ENCODE measurements at places on chromosomes 7 and 10. TPM values are rescaled to one million over a fixed set of nuclear protein-coding genes. Genes with fewer than 3 reads are reported as not detected.

NDUFB2 gene
- polyA plus RNA-seq, result 379 TPM

NPM3 gene
- 71.6 TPM for polyA plus RNA-seq

UNCX gene
- polyA plus RNA-seq, result not detected

ALOX5 gene
- not detected for polyA plus RNA-seq

DNAJC12 gene
- polyA plus RNA-seq, result 0.45 TPM

FAM237B gene
- not detected for polyA plus RNA-seq

ATP6V1F gene
- polyA plus RNA-seq, result 429 TPM

FZD8 gene
- polyA plus RNA-seq, result 2.0 TPM

DNA sequence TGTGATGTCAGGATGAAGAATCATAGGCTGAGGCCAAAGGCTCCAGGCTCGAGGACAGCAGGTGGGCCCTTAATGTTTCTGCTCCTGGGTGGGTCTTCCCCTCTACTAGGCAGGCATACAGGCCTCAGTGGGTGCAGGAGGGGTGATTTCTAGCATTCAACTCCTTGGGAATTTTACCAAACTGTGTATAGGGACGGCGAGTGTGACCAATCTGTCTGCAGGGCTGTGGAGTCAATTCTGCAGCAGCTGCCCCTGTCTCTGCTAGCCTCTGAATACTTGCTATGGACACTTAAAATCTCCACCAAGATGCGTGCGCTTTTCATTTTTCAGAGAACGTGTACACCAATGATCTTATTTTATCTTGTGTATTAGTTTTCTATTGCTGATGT is 115.5 kb downstream of the WDR11 start:
- DNase-seq, result no peak

- no peak for DNase-seq
These were observed 8.4 kb upstream of the SEPTIN7 start for GRCh38 chr7:35792472-35792871.

DNA sequence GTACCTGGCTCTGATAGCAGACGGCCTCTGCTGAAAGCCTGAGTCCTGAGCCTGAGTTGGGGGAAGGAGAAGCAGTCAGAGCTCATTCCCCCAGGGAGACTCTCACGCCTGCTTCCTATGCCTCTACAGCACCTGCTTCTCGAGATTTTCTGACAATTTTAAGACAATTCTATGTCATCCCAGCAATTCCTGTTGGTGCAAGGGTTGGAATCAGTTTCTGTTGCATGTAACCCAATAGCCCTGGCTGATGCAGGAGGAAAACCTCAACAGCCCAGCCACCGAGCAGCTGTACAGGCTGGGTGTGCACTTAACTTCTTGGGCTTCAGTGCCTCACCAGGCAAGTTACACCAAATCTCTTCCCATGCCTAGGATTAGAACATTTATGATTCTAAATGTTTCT is 134.7 kb downstream of the GLI3 start:
- no peak for DNase-seq

- DNase-seq, result no peak
These were observed 34.4 kb downstream of the POLR1F start for GRCh38 chr7:19674266-19674960.

GRCh38 chr7:12926206-12926605 is 238.8 kb downstream of the ARL4A start:
- DNase-seq, result no peak

- no peak for DNase-seq
These were observed 8.9 kb downstream of the PRR15 start for GRCh38 chr7:29572558-29572957.

GRCh38 chr10:63547628-63548360 is 26.6 kb downstream of the REEP3 start:
- no peak for DNase-seq

DNA sequence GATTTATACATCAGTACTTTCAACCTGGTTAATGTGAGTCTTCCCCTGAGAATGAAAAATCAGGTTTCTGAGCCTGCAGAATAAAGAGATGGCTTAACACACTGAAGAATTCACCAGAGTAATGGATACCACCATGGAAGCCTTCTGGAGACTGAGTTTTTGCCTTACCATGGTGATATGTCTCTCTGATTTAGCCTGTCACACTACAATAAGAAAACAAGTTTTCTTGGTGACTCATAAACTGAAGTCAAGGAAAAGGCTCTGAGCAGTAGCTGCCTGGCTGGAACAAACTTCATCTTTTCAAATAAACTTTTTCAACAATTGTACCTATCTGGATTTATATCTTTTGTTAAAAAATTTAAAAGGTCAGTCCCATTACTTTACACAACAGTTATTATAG is 229.0 kb downstream of the PRPF18 start:
- DNase-seq, result no peak

- DNase-seq, result no peak
These were observed 35.6 kb downstream of the MKX start for GRCh38 chr10:27710014-27710413.

- DNase-seq, result no peak
These were observed 128.2 kb downstream of the AKR1D1 start for GRCh38 chr7:138204285-138204981.

DNA sequence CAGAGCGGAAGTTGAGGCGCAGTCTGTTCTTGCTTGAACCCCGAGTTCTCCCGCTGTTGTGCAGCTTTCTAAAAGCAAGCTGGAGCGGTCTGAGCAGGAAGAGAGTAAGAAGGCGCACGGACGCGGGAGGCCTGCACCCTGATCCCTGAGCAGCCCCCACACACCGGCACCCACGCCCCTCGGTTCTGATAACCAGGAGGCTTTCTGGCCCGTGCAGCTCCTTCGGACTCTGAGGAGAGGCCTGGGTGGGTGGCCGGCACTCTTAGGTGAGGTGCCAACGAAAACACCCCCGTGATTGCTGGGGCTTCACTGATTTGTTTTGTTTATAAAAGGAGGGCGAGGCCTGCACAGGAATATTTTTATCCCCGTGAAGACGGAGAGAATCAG is 28.9 kb downstream of the AMZ1 start:
- DNase-seq, result no peak

DNA sequence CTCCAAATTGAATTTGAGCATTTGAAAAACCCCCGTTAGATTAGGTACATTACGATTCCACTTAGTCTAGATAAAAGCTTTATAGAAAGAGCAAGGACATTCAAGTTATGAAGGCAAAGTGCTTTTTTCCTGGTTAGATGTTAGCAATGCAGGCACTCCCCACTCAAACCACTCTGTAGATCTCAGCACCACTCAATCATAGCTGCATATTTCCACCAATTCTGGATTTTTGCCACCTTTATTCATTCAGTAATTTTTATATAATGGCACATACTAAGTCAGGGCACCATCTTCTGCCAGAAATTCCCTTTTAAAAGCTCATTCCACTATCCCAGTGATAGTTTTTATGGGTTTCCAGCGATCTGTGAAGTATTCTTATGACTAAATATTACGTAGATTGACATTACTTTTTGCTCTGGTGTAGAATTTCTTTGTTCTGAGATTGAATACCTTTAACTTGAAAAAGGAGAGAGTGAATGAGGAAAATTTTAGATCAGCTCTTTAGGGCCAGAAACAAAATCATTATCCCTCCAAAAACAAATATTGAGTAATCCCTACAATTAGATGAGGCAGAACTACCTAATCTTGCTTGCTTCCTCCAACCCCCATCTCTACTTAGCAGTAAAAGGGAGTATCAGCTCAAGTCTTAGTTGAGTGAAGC is 51.6 kb downstream of the RNLS start:
- DNase-seq, result no peak

DNA sequence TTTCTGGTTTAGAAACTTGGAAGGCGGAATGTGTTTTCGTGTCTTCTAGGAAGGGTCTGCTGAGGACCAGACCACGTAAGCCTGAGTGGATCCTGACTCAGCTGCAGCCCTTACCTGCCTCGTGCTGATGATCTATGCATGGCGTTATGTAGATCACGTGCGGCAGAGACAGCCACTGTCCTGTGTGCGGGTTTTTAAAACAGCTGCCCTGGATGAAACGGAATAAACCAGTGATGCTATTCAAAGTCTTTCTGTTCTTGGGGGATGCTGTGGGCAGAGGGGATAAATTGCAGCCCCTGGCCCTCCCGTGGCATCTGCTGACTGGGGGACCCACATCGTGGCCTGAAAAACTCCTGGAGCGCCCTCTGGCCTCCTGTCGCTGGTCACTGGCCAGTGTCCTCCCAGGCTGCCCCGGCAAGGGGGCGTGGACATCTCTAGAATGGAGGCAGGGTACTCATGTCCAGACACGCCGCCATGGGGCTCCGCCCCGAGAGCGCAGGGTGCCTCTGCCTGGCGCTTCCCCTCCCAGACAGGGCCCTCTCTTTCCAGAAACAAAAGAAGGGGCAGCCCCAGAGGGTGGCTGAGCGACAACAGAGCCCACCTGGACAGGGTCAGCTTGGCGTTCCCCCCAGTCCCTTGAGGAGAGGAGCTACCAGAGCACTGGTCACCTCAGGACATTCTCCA is 13.2 kb downstream of the ALKBH4 start:
- DNase-seq, result peak; percentile 81

- DNase-seq, result no peak
These were observed 77.5 kb upstream of the NPVF start for GRCh38 chr7:25305831-25306230.

GRCh38 chr7:50564640-50565558 is at the start of gene DDC:
Gene DDC, minus strand, starts transcription at chr7:50565405. Its CDS starts 21,320 bp downstream, at chr7:50544085.
- no peak for DNase-seq

DNA sequence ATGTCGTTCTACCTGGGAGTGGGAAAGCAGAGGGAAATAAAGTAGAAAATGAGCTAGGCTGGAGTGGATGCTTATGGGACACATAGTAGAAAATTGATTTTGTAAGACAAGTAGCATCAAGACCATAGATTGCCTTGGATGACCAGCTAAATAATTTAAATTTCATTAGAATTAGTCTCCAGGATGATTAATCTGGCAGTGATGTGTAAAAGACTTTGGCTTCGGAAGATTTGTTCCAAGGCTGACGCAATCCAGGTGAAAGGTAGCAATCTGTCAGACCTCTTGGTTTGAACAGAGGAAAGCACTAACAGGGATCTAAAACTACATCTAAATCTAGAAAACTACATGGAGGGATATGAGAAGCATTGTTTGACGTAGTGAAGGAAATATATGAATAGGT is 236.5 kb downstream of the ARL4A start:
- DNase-seq, result no peak

DNA sequence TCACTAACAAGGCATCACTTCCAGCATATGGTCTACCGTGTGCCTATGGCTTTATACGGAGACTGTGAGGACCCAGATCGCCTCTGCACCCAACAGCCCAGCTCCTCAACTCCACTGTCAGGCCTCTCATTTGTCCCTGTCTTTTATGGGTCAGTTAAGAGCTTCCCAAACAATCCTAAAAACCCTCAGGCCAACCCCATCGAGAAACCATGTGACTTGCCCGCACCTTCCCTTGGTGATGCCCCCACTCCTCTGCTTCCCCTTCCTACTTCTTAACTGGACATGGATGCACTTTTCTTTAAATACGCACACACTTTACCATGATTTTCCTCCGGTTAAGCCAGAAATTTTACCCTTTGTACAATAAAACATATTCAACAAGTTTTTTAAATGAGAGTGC is 46.8 kb downstream of the BAIAP2L1 start:
- no peak for DNase-seq

GRCh38 chr7:44104860-44105771 is 971 bp downstream of the AEBP1 start:
- no peak for DNase-seq

GRCh38 chr10:97355571-97355975 is 21.0 kb upstream of the FRAT2 start:
- no peak for DNase-seq

GRCh38 chr7:112254156-112254555 is 47.7 kb downstream of the ZNF277 start:
- no peak for DNase-seq

GRCh38 chr10:50452603-50453002 is 171.2 kb downstream of the SGMS1 start:
- DNase-seq, result no peak

DNA sequence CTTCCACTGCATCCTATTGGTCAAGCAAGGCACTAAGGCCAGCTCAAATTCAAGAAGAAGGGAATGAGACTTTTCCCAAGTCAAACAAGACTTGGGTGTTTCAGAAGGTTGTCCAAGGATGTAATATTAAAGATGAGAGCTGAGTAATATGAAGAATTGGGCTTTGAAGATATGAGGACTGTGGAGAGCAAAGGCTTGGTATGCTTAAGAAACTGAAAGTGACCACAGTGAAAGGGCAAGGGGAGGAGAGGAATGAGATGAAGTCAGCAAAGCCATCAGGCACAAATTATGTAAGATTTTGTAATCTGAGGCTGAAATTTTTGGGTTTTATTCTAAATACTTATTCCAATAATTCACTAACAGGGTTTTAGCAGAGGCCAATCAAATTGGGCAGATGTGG is 38.6 kb upstream of the NPY start:
- DNase-seq, result no peak

- DNase-seq, result no peak
These were observed 16.3 kb upstream of the MYL7 start for GRCh38 chr7:44157116-44158080.

GRCh38 chr10:75396631-75397495 is 4.7 kb downstream of the ZNF503 start:
- DNase-seq, result no peak

- DNase-seq, result peak; percentile 21
These were observed 216.5 kb downstream of the VTI1A start for GRCh38 chr10:112663234-112664125.

DNA sequence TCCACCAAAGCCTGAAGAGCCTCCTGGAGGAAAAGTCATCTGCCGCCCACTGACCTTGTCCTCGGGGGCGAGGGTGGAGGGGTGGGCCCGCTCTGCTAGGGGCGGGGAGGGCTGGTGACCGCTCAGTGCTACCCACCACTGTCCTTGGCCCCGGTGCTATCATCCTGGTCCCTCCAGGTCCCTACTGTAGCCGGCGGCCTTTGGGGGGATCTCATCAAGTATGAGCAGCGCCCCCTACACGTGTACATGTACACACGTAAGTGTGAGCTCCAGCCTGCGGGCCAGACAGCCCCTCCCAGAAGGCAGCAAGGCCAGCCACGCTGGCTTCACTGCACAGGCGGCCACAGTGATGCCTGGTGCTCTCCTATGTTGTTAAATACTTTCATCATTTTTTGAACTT is 19.6 kb downstream of the TTYH3 start:
- no peak for DNase-seq

- DNase-seq, result no peak
These were observed 246.6 kb downstream of the ZMYND11 start for GRCh38 chr10:381805-382204.

Data from keratinocyte (primary cell).